ENCODE measurements at places on chromosomes 4 and X. TPM values are rescaled to one million over a fixed set of nuclear protein-coding genes. Genes with fewer than 3 reads are reported as not detected.

Gene PDLIM3
- total RNA-seq: not detected

Gene PRDM8
- total RNA-seq: 1.4 TPM

DNA sequence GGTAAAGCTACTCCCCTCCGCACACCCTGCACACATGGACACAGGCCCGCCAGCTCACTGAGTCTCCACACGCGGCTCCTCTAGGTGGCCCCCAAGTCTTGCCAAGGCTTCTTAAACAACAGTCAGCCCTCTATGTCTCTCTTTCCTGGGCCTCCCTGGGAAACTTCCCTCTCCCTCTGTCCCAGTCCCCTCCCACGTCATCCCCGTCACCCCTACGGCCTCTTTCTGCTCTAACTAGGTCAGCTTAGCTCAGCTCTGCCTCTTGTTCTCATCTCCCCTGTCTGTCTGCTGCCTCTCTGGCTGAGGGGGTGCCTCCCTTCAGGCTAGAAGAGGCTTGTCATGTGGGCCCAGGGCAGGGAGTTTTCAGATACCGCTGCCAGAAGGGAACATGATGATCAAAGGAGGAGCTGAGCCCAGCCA, 38.8 kb downstream of the SEPTIN6 start:
- DNase-seq: peak; percentile 14

- no peak for DNase-seq
Measured at GRCh38 chr4:48709901-48710300, 70.2 kb downstream of the FRYL start.

DNA sequence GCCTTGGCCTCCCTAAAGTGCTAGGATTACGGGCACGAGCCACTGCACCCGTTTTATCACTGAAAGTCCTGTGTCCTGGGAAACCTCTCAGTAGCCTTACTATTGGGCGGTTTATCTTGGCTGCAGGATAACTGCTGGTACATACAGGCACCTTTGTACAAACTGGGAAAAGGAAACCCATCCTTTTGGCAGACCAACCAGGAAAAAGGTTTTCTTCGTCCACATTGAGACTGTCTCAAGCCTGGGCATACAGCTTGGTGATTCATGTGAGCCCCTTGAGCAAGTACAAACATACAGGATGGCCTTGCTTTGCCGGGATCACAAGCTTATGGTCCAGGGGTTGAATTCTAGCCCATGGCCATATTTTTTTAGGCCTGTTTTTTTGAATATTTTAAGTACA, 32.8 kb downstream of the RWDD4 start:
- no peak for DNase-seq

DNA sequence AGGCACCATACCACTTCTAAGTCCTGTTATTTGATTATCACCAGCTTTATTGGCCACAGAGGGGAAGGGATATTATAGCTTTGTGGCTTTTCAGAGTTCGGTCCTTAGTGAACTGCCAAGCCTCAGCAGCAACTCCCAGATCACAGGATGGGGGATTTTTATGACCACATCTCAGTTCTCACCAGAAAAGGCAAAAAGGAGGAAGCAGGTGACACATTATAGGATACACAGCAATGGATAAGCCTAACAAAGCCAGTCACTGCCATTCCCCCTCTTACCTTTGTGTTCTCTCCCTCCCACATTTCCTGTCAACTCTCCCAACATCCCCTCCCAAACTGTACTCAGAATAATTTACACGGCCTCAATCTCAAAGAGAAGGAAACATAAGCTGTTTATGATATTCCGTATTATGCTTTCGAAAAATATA, 142.8 kb downstream of the MGST2 start:
- DNase-seq: no peak

- DNase-seq: no peak
Measured at GRCh38 chr4:143084566-143084965, 100.2 kb upstream of the USP38 start.

DNA sequence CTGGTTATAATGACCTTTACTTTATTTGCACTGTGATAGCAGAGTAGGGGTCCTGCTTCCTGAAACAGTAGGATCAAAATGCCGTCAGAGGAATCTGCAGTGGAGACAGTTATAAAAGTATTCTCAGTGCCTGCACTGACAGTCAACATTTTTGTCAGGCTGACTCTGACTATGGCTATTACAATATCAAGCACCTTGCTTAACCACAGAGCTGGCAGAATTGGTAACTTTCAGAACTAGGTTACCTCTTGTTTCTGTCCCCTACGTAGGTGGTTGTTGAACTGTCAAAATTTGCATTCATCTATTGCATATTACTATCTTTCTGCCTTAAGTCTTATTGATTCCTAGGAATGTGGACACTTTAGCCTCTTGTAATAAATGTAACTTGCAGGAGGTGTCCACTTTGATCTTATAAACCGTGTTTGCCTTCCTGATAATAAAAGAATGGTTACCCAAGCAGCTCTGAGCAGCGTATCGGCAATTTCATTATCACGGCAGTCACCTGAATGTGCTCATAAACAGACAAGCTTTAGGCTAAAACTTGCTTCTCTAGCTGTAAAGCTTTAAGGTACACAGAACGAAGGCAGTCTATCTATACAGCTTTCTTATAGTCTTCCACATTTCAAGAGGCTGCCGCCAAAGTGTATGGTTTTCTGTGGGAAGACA, 353.0 kb upstream of the GALNT7 start:
- DNase-seq: no peak

Data from activated CD4-positive, alpha-beta T cell treated with anti-CD3 and anti-CD28 coated beads for 36 hours (primary cell).